ENCODE measurements at places on chromosomes 11 and 22.

DNA sequence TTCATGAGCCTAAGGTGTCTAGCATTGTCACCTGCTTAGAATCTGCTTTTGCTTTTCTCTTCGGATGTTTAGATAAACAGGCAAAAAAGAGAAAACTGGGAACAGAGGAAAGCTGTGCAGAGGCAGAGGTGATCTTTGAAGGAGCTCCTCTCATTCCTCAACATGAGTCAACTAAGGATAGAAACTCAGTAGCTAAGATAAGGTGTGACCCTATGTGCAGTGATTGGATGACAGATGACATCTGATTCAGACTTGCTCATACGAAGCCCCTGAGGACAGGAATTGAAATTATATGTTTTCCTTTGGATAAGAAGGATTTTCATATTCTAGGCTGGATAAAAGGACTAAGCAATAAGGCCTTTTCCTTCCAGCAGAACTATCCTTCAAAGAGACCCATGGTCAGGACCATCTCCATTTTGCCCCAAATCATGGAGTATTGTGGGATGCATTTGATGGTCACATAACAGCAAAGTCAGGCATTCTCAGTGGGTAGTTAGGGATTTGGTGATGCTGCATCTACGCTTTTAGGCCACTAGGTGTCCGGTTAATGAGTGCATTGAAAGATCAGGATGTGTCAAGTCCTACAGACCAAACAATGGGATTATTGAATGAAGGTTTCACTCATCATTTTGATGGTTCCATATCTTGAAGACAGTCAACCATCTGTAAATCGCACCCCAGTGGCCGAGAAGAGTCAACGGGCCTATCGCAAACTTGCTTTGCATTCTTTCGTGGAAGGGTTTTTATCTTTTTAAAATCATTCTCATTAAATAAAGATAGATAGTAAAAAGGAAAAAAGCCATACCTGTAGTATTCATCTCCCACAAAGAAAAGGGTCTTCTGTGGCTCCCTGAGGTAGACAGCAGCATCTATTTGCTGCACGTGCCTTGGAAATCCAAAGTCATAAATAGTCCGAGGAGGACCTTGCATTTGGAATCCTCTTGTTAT lies 32.2 kb downstream of the MMP20 start:
- no peak for DNase-seq

- DNase-seq = no peak
Observed at GRCh38 chr22:37420686-37421467, 6.4 kb downstream of the ELFN2 start.

GRCh38 chr11:69643646-69644045 lies 2.7 kb downstream of the CCND1 start:
- DNase-seq = no peak

GRCh38 chr11:11332141-11332710 lies 20.8 kb downstream of the CSNK2A3 start:
- DNase-seq = no peak

DNA sequence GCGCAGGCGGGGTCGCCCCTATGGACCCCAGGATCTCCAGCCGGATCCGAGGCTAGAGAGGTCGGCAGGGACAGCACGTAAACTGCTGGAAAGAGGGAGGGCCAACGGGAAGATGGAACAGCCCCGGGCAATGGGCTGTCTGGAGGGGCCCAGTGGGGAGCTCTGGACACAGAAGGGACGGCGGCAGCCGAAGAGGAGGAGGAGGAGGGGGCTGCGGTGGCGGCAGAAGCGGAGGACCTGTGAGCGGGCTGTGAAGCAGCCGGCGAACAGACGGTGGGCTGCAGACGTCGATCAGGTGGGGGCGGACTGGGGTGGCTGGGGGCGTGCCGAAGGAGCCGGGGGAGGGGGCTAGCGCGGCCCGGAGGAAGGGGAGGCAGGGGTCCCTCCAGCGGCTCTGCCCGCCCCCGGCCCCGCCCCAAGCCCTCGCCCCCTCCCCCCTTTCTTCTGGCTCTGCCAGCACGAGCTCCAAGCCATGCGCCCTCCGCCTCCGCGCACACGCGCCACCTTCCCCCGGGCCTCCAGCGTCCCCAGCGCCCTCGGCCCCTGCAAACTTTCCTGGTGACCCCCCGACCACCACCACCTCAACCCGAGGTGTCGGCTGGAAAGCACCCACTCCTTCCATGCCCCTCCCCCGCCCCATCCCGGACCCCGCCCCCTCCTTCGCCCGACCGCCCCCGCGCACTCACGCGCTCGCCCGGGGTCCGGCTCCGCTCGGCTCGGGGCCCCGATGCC lies 432 bp downstream of the TNKS1BP1 start:
- DNase-seq = no peak

DNA sequence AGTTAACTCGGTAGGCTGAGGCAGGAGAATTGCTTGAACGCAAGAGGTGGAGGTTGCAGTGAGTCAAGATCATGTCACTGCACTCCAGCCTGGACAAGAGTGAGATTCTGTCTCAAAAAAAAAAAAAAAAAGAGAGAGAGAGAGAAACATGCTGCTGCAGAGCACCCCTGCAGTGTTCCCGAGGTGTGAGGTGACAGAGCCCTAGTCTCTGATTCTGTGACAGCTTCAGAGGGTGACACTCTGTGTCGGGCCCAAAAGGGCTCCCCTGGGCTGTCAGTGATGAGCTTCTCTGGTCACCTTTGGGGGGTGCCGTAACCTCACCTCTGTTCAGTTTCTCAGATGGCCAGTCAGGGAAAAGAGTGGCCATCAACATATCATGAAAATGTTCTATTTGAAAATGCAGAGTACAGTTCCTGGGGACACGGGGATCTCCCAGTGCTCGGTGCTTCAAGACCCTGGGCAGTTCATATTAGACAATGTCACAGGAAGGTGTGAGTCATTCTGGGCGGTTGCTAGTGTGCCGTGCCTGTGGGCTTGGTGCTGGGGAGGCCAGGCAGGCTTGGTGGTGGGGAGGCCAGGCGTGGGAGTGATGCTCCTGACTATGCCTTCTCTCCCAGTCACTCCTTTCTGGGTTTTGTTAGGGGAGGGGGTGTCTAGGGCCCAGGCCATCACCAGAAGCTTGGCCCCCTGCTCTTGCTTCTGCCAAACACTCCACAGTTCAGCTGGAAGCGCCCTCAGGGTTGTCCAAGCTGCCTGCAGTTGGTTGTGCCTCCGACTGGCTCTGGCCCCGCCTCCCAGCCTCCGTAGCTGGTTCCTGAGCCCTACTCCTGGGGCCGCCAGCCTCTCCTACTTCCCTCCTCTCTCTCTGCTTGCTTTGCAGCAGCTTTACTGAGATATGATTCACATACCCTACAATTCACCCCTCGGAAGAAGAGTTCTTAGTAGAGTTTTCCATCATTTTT lies 52.5 kb upstream of the CLDN5 start:
- no peak for DNase-seq

- DNase-seq = peak; percentile 43
Observed at GRCh38 chr11:77073328-77074001, 6.7 kb downstream of the CAPN5 start.

DNA sequence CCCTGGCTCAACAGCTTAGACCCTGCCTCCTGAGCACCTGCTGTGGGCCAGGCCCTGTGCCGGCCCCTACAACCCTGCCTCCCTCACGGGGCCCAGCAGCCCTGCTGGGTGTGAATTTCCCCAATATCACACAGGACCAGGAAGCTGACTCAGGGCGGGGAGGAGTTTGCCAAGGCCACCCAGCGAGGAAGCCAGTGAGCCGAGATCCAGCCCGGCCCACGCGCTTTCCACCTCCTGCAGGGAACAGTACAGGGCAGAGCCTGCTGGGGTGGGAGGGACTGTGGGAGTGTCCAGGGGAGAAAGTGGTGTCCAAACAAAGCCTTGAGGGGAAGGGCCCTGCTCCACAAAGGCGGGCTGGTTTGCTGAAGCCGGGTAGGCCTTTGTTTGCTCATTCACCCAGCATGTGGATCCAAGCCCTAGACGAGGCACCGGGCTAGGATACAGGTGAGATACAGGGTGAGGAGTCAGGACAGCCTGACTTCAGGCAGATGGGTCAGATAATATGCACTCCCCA lies 26.8 kb downstream of the RPL3 start:
- no peak for DNase-seq

GRCh38 chr11:113614097-113614496 lies 92.0 kb downstream of the TMPRSS5 start:
- DNase-seq = no peak

GRCh38 chr22:30212996-30213441 lies 33.5 kb downstream of the LIF start:
- no peak for DNase-seq

- no peak for DNase-seq
Observed at GRCh38 chr11:114244726-114245394, 51.3 kb upstream of the NNMT start.

All from hematopoietic multipotent progenitor cell treated with erythropoietin and hydrocortisone succinate and interleukin-3 and kit ligand, for 17 days (in vitro differentiated cells).